Thyroid gland (tissue), 4 donors: ENCODE measurements at places on chromosomes 7 and 10. TPM values are rescaled to one million over a fixed set of nuclear protein-coding genes. Genes with fewer than 3 reads are reported as not detected.

The GBX1 gene
- total RNA-seq: not detected

The ZNF365 gene
- total RNA-seq: 1.2 TPM

The FRAT2 gene
- 21.5 TPM for total RNA-seq

DNA sequence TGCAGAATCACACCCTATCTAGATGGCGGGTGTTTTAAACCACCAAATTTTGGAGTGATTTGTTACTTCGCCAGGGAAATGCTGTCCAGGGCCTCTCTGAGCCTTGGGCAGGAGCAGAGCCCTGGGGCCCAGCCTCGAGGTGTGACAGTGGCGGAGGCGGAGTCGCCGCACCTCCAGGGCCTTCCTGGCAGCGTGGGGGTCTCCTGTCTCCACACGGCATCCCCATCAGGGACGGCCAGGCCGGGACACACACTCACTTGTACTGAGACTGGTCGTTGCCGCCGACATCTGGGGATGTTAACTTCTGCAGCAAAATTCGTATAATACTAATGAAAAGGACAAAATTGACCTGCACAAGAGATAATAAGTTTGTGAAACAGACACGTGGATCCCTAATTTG lies 110.7 kb downstream of the VIPR2 start:
- no peak for DNase-seq

- peak; percentile 91 for DNase-seq
Observed at GRCh38 chr10:93199191-93199751, 125.6 kb downstream of the CYP26A1 start.
